T-helper 1 cell (primary cell): ENCODE measurements at places on chromosomes 16 and 17.

GRCh38 chr16:81600275-81600674 lies 155.7 kb downstream of the CMIP start:
- no peak for DNase-seq

DNA sequence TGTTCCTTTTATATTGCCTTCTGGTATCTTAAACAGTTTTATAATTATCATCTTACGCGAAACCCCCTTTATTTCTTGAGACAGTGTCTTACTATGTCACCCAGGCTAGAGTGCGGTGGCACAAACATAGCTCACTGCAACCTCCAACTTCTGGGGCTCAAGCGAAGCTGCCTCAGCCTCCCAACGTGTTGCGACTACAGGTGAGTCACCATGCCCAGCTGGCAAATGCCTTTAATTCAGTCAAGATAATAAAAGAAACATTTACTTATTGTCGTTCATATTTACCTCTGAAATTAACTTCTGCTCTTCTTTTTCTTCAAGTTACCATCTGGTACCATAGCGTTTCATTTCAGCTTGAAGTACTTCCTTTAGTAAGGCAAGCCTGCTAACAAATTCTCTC lies 43.9 kb downstream of the FBXL20 start:
- DNase-seq = no peak

- DNase-seq = no peak
Observed at GRCh38 chr17:61235827-61236197, 163.8 kb upstream of the TBX2 start.

- no peak for DNase-seq
Observed at GRCh38 chr17:37310940-37311339, 64.8 kb upstream of the C17orf78 start.

DNA sequence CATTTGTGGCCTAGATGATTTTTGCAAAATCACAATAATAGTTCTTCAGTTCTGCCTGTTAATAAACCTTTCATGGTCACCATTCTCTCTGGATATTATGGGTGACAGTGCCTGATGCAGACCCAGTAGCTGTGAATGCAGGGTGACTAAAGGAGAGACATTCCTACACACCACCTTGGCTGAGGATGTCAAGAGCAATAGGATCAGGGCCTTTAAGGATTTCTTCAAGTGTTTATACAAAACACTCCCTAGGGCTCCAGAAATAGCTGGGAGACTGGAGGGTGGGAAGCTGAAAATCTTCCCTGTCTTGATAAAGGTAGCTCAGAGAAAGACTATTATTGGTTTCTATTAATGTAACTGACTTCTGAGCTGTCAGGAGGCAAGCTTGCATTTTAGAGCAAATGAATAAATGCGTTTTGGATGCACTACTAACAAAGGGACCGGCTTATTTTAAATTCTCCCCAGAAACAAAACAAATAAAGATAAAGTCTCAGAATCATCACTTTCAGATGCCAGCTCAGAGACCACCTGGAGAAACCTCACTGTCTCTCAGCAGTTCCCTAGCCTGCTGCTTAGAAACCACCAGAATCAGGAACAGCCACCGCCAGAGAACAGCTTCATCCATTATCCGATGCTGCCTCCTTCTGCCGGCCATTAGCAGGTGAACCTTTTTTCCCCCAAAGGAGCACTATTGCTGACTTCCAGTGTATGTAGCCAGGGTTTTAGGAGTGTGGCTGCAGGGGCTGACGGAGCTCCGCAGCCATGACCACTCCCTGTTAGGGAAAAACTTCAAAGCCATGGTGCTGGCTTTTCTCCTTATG lies 171.4 kb upstream of the DYNLRB2 start:
- no peak for DNase-seq

- no peak for DNase-seq
Observed at GRCh38 chr17:17200831-17201230, 5.3 kb downstream of the PLD6 start.

- DNase-seq = no peak
Observed at GRCh38 chr17:17933775-17934174, 38.4 kb downstream of the TOM1L2 start.

GRCh38 chr17:79022507-79022991 lies 1.4 kb upstream of the C1QTNF1 start:
- DNase-seq = no peak

GRCh38 chr16:17070882-17071592 lies 399.7 kb downstream of the XYLT1 start:
- DNase-seq = peak; percentile 77

DNA sequence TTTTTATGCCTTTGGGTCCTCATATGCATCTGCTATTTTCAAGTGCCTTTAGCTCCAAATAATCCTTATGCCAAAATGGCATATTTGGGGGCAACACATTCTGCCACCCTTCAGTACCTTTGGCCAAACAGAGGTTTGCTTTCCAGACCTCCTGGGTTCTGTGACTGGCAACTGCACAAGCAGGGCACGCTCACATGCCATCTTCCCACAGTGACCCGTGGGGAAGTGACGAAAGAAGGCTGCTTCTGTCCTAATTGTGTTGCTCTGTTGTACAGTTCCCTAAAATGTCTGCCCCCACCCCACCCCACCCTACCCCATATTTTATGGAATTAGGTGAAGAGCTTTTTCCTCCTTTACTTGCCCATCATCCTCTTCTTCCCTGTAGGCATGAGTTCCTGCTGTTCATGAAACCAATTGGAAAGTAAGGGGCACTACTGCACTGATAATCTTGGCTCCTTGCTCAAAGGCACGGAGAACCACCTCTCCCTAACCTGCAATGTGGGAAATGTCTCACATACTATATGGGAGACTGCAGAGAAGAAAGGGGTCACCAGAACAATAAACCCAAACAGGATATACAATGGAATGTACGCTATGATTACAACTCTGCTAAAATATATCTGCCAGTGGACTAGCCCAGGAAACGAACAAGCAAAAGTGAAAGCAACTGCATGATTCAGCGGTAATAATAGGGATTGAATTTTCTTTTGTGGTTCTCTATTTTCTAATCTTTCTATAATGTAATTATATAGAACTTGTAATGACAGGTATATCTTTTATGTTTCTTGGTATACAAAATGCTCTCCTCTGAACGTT lies 3.3 kb upstream of the SLFN12L start:
- DNase-seq = no peak

DNA sequence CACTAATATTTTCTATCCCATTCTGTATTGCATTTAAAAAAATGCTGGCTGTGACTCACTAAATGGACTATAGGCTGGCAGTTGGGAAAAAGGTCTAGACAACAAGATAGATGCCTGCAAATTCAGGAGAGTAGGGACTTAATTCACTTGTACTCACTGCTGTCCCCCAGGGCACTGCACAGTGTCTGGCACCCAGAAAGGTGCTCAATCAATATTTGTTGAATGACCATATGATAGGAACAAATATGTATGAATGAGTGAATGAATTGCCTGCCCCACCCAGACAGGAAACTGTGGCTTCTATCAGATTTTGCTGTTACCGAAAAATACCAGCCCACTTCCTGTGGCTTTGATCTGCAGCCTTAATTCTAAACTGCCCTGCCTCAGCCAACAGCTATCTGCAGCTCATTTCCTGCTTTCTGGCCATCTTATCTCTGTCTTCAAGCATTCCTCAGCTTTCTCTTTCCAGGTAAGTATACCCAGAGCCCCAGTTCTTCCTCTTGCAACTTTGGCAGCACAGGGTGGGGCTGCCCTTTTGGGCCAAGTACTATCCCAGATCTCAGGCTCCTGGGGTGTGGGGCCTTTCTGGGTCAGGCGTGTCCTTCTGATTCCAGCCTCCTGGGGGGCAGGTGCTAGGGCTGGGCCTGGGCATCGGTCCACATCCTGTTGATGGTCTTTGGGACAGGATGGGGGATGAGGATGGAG lies 15.3 kb upstream of the TNS4 start:
- peak; percentile 59 for DNase-seq

- DNase-seq = no peak
Observed at GRCh38 chr16:83453977-83454376, 353.8 kb upstream of the HSBP1 start.

DNA sequence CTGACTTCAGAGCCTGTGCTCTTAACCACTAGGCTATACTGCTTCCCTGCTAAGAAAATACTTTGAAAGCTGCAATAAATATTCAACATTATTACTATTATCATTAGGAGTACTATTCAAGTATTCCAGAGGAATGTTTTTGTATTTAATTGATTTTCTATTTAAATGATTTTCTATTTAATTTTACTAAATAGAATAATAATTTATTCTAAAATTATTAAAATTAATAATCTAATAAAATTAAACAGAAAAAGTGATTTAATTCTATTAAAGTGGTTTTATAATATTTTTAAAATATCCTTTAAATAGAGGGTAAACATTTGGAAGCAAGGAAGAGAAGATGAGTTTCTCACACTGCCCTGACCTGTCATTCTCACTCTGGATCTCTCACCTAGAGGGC lies 173.8 kb downstream of the DNAH9 start:
- DNase-seq = no peak

- DNase-seq = no peak
Observed at GRCh38 chr16:79263425-79263824, 337.1 kb downstream of the MAF start.

- no peak for DNase-seq
Observed at GRCh38 chr16:53085931-53086421, 31.2 kb downstream of the CHD9 start.

DNA sequence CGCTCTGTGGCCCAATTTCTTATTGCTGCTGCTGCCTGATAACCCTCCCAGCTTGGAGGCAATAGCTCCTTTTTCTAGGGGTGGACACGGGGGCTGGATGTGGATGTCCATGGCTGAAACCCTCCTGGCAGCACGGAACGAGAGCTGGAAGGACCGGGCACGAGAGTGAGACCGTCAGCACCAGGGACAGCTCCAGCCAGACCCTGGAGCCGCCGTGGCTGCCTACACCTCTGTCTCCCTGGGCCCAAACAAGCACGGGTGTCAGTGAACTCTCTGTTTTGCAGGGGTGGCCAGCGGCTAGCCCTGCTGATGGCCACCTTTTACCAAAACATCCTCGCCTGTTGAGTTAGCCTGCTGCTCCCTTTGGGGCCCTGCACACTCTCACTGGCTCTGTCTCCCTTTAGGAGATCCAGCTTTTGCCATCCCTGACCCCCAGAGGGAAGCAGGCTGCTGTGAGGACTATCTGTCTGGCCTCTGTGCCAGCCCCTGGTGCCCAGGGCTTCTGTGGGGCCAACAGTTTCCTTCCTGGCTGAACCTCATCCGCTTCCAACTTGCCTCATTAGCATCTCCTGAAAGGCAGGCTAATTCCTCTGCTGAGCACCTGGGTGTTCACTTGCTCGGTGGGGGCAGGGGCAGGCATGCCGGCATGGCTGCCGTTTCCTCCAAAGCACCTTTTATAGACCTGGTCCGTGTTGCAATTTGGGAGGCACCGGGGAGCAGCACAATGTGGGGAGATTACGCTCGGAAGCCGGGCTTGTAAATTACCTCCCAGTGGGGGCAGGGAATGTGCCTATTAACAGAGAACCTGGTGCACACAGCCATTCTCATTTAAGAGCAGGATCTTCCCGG lies 118.1 kb downstream of the ENGASE start:
- no peak for DNase-seq

DNA sequence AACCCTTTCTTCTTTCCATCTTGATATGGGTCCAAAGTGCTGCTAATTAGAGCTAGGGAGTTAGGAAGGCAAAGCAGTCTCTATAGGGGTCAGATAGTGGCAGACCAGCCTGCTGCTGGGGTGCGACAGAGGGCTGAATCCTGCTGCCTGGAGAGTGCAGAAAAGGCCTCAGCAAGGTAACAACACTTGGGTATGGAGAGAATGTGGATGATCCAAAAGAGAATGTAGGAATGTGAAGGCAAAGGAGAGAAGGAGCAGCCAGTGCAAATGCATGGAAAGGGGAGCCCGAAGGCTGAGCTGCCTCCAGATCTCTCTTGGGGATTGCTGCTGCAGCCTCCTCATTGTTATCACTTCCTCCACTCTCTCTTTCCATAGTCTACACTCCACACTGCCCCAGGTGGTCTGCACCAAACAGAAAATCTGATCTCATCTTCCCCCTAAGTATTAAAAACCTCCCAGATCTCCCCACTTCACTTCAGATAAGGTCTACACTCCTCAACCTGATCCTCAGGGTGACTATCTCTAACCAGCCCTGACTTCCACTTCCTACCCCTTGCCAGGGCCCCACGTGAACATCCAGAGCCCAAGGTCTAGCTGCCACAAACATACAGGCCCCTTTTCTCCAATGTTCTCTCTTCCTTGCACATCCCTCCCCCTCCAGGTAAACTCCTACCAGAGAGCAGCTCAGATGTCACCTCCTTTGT lies 28.8 kb downstream of the TOM1L2 start:
- DNase-seq = no peak

DNA sequence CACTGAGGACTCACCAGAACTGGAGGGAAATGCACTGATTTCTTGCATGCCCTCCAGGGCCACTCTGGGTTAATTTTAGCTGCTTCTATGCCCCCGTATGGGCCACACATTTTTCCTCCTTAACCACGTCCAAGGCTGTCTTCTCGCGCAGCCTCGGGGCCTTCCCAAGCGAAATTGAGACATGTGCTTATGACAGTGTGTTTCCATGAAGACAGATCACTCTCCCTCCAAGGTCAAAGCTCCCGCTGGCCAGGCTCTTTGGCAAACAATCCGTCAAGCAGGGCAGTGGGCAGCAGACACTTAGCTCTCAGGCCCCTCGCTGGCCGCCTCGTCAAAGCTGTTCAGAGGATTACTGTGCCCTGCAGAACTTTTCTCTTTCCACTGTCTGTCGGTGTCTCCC lies 243.0 kb upstream of the N4BP1 start:
- no peak for DNase-seq

- DNase-seq = no peak
Observed at GRCh38 chr16:52555572-52555971, 8.6 kb upstream of the TOX3 start.

DNA sequence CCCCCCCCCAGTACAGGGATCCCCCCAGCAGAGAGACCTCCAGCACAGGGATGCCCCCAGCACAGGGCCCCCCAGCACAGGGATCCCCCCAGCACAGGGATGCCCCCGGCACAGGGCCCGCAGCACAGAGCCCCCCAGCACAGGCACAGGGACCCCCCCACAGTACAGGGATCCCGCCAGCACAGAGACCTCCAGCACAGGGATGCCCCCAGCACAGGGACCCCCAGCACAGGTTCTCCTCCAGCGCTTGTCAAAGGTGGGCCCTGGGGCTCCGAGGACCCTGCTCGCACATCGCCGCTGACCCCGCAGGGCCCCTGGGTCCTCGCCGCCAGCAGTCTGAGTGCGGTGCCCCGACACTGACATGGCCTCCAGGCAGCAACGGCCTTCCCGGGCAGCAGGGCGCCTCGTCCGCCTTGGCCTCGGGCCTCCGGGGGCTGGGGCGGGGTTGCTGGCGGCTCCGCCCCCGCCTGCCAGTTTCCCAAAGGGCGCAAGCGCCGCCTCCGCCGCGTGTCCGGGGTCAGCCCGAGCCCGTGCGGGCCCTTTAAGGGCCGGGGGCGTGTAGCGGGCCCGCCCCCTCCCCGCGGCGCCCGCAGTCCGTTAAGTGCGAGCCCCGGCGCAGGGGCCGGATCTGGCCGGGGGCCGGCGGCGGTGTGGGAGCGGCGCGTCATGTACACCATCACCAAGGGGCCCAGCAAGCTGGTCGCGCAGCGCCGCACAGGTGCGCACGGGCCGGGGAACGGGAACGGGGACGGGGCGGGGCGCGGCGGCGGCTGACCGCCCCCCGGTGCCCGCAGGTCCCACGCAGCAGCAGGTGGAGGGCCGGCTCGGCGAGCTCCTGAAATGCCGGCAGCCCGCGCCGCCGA lies at the start of gene MCRIP2:
TSS of gene MCRIP2 (plus strand) at position 503 of the 863 bp plus-strand sequence. CDS start at position 667, 164 bp downstream.
- DNase-seq = peak; percentile 41
